ENCODE measurements at places on chromosomes 5 and 9.

GRCh38 chr9:3441197-3441816 is 84.5 kb downstream of the RFX3 start:
- peak; percentile 2 for DNase-seq

DNA sequence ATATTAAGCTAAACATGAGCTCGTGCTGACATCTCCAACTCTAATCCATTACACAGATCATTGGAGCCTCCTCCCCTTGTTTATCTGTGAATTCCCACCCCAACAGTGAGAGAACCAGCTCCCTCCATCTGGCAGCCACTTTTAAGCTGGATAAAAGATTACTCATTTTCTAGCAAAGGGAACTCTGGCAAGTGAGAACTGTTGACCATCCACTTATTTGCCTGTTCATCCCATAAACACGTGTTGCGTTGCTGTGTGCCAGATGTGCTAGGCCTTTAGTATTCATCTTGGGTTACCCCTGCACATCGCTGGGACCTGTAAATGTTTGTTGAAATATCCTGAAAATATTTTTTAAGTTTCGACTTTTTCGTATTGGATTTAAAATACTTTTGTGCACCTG is 2.4 kb upstream of the TOR1A start:
- no peak for DNase-seq

DNA sequence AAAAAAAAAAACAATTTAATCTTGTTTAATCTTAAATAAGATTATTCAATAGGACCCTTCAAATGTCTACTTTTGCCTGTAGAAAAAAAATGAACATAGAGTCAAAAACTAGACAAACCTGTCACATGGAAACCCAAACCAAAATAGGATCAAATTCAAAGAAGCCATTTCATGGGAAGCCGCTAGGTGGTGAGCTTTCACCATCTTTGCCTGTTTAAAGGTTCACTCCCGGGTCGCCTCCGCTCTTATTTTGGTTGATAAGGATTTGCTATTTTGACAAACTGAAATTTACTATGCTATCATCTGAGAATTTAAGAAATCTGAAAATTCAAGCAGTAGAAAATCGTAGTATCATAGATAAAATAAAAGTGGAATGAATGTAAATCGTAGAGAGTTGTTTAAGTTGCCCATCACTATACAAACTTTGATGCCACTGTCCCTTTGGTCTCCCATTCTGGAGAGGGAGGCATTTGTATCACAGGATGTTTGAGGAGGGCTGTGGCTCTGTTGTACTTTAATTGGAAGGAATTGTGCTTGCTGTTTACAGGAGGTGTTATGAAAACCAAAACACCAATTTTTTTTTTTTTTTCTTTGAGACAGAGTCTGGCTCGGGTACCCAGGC is 43.5 kb upstream of the DNAH5 start:
- no peak for DNase-seq

DNA sequence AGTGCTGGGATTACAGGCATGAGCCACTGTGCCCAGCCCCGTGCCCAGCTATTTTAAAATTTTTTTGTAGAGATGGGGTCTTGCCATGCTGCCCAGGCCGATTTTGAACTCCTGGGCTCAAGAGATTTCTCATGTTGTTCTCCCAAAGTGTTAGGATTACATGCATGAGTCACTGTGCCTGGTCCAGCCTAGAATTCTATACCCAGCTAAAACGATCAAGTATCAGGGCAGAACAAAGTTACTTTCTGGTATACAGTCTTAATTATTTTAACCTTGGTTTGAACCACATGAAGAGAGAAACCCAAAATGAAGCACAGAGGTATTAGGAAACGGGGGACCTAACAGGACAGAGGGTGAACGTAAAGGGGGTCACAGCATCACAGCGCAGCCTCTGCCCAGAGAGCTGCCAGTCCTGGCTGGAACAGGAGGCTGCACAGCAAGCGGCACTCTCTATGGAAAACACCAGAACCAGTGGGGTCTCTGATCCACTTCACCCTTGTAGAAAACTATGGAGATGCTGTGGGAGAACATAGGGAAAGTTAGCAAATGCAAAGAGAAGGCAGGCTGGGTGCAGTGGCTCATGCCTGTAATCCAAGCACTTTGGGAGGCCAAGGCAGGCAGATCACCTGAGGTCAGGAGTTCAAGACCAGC is 10.2 kb downstream of the SQSTM1 start:
- no peak for DNase-seq

GRCh38 chr5:125005266-125005665 is 258.8 kb upstream of the ZNF608 start:
- no peak for DNase-seq

GRCh38 chr5:127746756-127747155 is 43.6 kb downstream of the CCDC192 start:
- no peak for DNase-seq
